Natural killer cell treated with Interleukin-12 subunit alpha and Interleukin-12 subunit beta and Interleukin-15 and Interleukin-18, amount 100 ng/mL, for 72 hours (primary cell): ENCODE measurements at places on chromosomes 12 and 14. TPM values are rescaled to one million over a fixed set of nuclear protein-coding genes. Genes with fewer than 3 reads are reported as not detected.

Gene NANOG
- not detected for total RNA-seq

Gene MRPS35
- total RNA-seq, result 37.4 TPM

- no peaks in the 10 kb centered on the region for H3K4me1 ChIP-seq
- no peaks in the 10 kb centered on the region for H3K36me3 ChIP-seq
- no peak overlapping the region for H3K4me3 ChIP-seq
- no peaks in the 10 kb centered on the region for H3K27me3 ChIP-seq
- no peak for DNase-seq
- H3K27ac ChIP-seq, result no peak overlapping the region
Observed at GRCh38 chr12:125744201-125744600, 679.0 kb downstream of the AACS start.

GRCh38 chr14:24943024-24943423, 106.9 kb downstream of the STXBP6 start:
- H3K36me3 ChIP-seq, result no peaks in the 10 kb centered on the region
- H3K4me3 ChIP-seq, result no peak overlapping the region
- no peak overlapping the region for H3K27ac ChIP-seq
- peaks cover 22% of the 10 kb centered on the region for H3K27me3 ChIP-seq
- no peaks in the 10 kb centered on the region for H3K4me1 ChIP-seq

DNA sequence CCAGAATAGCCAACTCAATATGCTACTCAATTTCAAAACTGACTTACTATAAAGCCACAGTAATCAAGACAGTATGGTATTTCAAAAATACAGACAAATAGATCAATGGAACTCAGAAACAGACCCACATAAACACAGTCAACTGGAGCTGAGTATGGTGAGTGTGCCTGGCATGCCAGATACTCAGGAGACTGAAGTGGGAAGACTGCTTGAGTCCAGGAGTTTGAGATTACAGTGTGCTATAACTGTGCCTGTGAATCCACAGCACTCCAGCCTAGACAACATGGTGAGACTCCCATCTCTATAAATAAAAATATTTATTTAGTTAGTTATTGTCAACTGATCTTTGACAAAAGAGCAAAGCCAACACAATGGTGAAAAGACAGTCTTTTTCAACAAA, 81.8 kb downstream of the NUMB start:
- peaks cover 27% of the 10 kb centered on the region for H3K4me1 ChIP-seq
- H3K36me3 ChIP-seq, result no peaks in the 10 kb centered on the region
- no peak overlapping the region for H3K4me3 ChIP-seq

- H3K4me1 ChIP-seq, result peaks cover 7% of the 10 kb centered on the region
- H3K27ac ChIP-seq, result no peak overlapping the region
- DNase-seq, result no peak
- peaks cover 21% of the 10 kb centered on the region for H3K27me3 ChIP-seq
- H3K36me3 ChIP-seq, result no peaks in the 10 kb centered on the region
- no peak overlapping the region for H3K4me3 ChIP-seq
Observed at GRCh38 chr12:38911611-38912010, 6.2 kb upstream of the CPNE8 start.

- peaks cover 15% of the 10 kb centered on the region for H3K27me3 ChIP-seq
- H3K27ac ChIP-seq, result no peak overlapping the region
- no peaks in the 10 kb centered on the region for H3K36me3 ChIP-seq
- H3K4me1 ChIP-seq, result no peaks in the 10 kb centered on the region
- no peak for DNase-seq
Observed at GRCh38 chr14:76259029-76259735, 107.5 kb downstream of the GPATCH2L start.

GRCh38 chr14:63214417-63215196, 10.4 kb downstream of the RHOJ start:
- no peak for DNase-seq
- no peaks in the 10 kb centered on the region for H3K36me3 ChIP-seq
- peaks cover 17% of the 10 kb centered on the region for H3K27me3 ChIP-seq
- no peak overlapping the region for H3K27ac ChIP-seq
- no peak overlapping the region for H3K4me3 ChIP-seq
- no peaks in the 10 kb centered on the region for H3K4me1 ChIP-seq

DNA sequence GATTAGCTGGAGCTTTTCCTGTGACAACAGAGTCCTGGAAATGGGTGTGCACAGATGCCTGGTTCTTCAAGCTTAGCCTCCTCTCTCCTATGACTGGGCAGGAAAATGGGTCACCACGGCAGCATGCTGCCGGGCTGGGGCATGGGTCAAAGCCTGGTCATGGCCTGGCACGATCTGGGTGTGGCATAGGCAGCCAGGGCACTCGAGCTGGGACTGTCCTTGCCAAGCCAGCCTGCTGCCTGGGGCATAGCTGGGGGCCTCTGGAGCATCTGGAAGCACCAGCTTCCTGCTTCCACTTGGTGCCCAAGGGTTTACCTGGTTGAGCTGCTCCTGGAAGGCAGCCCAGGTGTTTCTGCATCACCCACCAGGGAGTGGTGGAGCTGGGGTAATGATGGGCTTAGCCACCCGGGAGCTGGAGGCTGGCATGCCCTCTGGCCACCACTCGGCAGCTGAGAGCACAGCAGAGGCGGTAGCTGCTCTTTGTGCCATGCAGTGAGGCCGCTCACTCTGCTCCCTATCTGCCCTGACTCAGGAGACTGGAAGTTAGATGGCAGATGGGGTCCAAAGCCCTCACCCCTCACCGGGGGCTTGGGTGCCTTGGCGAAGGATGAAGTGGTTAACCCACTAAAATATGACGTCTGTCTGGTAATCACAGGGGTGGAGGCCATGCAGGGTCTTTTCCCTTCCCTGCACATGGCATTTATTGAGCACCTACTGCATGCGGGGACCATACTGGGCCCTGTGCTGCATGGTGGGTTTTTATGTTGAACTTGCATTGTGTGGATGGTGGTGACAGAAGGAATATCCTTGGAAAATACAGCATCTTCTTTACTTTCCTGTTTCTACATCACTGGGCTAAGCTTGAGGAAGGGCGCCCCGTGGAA, 1.7 kb downstream of the OTUB2 start:
- H3K4me3 ChIP-seq, result peak overlapping the region; percentile 49
- no peak overlapping the region for H3K27ac ChIP-seq
- H3K36me3 ChIP-seq, result no peaks in the 10 kb centered on the region
- no peaks in the 10 kb centered on the region for H3K27me3 ChIP-seq
- H3K4me1 ChIP-seq, result peaks cover 7% of the 10 kb centered on the region
- DNase-seq, result peak; percentile 6

GRCh38 chr12:480831-481816, 21.4 kb downstream of the B4GALNT3 start:
- peaks cover 25% of the 10 kb centered on the region for H3K27me3 ChIP-seq
- H3K4me3 ChIP-seq, result no peak overlapping the region
- peaks cover 8% of the 10 kb centered on the region for H3K4me1 ChIP-seq
- peak overlapping the region; percentile 66 for H3K27ac ChIP-seq
- peaks cover 4% of the 10 kb centered on the region for H3K36me3 ChIP-seq

DNA sequence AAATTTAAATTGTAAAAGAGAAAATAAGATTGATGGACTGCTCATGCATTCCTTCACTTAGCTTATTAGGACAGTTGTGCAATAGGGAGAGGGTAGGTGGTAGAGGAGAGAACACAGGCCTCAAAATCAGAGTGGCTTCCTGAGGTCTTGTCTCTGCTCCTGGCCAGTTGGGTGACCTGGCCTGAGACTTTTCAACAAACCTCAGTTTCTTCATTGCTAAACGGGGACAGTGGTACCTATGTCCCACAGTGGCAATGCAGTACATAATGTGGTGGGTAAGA, 2.6 kb downstream of the MAP3K12 start:
- H3K36me3 ChIP-seq, result no peaks in the 10 kb centered on the region
- H3K27ac ChIP-seq, result no peak overlapping the region
- no peak overlapping the region for H3K4me3 ChIP-seq
- peaks cover 39% of the 10 kb centered on the region for H3K4me1 ChIP-seq
- H3K27me3 ChIP-seq, result no peaks in the 10 kb centered on the region

DNA sequence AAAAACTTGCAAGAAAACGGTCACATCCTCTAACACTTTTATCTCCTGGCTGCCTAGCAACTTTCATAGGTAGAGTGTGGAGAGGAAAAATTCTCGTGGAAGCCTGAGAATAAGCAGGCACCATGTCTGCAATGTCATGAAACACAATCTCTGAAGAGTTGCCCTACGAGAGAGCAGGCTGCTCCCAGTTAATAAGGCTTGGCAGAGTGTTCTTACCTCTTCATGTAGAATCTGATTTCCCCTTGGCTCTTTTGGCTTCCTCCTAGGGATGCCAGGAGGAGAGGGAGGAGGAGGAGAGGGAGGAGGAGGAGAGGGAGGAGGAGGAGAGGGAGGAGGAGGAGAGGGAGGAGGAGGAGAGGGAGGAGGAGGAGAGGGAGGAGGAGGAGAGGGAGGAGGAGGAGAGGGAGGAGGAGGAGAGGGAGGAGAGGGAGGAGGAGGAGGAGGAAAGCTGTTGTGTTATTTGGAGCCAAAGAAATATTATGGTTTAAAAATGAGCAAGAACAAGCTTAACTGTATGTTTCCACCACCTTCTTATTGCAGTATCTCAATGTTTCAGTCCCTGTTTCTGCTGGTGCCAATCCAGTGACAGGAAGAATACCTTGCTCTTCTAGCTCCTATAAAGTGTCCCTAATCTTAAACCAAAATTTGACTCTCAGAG, 52.9 kb downstream of the EGLN3 start:
- H3K36me3 ChIP-seq, result no peaks in the 10 kb centered on the region
- DNase-seq, result no peak
- H3K4me3 ChIP-seq, result no peak overlapping the region
- no peaks in the 10 kb centered on the region for H3K4me1 ChIP-seq
- peaks cover 2% of the 10 kb centered on the region for H3K27me3 ChIP-seq

DNA sequence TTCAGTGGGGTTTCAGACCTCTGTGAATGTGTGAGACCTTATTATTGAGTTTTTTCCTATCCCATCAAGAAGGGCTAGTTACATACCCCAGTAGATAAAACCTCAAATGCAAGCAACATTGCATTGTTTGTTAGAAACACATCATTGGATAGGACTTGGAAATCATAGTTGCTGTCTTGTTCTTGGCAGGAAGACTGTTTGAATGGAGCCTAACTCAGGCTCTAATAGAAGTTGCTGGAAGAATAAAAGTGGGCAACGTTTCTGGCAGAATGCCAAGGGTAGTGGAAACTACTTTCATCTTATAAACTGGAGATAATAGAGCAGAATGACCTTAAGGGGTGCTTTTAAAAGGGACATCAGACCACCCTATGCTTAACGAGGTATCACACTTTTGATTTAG, 9.9 kb upstream of the PTHLH start:
- peaks cover 15% of the 10 kb centered on the region for H3K27me3 ChIP-seq
- DNase-seq, result no peak
